Natural killer cell (primary cell): ENCODE measurements at places on chromosomes 12 and 14. TPM values are rescaled to one million over a fixed set of nuclear protein-coding genes. Genes with fewer than 3 reads are reported as not detected.
A peak's percentile ranks its signal among the peaks of the same experiment; 100 is the strongest.

- H3K36me3 ChIP-seq: no peaks in the 10 kb centered on the region
- H3K27ac ChIP-seq: no peak overlapping the region
- DNase-seq: no peak
- no peaks in the 10 kb centered on the region for H3K27me3 ChIP-seq
Observed at GRCh38 chr14:85224241-85224640, 305.7 kb upstream of the FLRT2 start.

DNA sequence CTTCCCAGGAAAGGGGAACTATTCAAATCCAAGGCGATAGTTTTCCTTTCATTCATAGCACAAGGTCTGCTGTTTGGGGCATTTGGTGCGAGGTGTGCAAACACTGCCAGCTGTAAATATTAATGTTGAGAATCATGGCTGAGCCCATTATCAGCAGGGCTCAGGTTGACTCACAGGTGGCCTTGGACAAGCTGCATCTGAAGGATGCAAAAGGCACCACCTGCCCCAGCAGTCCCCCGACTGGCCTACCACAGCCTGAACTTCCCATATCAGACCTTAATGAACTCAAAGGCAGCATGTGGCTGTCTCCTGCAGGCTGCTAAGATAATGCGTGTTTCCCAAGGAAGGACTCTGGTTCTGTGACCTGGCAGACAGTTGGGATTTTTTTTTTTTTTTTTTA, 93.3 kb upstream of the MAP1LC3B2 start:
- no peaks in the 10 kb centered on the region for H3K36me3 ChIP-seq
- no peak for DNase-seq
- no peak overlapping the region for H3K4me3 ChIP-seq
- no peaks in the 10 kb centered on the region for H3K27me3 ChIP-seq
- no peak overlapping the region for H3K27ac ChIP-seq

- H3K4me1 ChIP-seq: peaks cover 51% of the 10 kb centered on the region
- H3K36me3 ChIP-seq: no peaks in the 10 kb centered on the region
- H3K27ac ChIP-seq: no peak overlapping the region
- no peak for DNase-seq
- H3K27me3 ChIP-seq: no peaks in the 10 kb centered on the region
Observed at GRCh38 chr14:72535485-72535884, 358.4 kb downstream of the DPF3 start.

DNA sequence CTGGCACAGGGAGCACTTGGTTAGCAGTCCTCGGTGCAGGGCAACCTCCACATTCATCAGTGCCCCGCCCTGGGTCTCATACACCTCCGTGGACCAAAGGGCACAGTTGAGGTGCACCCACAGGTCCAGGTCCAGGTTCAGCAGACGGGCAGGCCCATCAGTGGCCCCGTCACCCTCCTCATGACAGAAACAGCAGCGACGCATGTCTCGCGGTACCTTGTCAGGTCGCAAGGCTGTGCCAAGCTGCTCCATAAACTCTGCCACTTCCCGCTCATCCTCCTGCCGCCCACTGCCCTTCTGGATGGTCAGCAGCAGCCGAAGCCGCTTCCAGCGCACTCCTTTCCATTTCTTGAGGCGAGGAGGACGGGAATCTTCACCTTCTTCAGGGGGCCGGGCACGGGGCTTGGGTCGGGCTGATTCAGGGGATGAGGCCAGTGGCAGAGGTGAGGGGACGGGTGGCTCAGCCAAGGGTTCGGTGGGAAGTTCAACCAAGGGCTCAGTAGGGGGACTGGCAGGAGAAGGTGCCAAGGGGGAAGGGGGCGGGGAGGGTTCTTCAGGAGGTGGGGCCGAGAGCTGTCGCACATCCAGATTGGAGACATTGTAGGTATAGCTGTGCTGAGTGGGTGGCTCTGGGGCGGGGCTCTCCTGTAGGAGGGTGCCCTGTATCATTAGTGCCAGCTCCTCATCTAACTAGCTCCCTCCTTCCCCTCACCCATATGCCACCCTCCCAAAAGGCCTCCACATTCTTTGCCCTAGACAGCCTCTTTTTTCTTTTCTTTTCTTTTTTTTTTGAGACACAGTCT, 8.3 kb upstream of the PRKAG1 start:
- DNase-seq: no peak
- H3K4me1 ChIP-seq: no peaks in the 10 kb centered on the region
- peaks cover 71% of the 10 kb centered on the region for H3K36me3 ChIP-seq
- no peak overlapping the region for H3K27ac ChIP-seq

DNA sequence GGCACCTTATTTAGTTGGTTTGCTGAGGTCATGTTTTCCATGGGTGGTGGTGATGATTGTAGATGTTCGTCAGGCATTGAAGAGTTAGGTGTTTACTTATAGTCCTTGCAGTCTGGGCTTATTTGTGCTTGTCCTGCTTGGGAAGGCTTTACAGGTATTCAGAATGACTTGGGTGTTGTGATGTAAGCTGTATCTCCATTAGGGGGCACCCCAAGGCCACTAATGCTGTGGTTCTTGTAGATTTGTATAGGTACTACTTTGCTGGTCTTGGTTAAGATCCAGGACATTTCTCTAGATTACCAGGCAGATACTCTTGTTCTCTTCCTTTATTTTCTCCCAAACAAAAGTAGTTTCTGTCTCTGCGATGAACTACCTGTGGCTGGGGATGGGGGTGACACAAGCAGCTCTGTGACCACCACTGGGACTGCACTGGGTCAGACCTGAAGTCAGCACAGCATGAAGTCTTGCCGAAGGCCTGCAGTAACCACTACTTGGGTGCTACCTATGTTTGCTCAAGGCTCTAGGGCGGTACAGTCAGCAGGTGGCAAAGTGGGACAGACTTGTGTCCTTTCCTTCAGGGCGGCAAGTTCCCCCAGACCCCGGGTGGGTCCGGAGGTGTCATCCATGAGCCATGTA, 35.8 kb upstream of the FBXO33 start:
- H3K36me3 ChIP-seq: no peaks in the 10 kb centered on the region
- no peaks in the 10 kb centered on the region for H3K27me3 ChIP-seq
- H3K4me3 ChIP-seq: no peak overlapping the region

DNA sequence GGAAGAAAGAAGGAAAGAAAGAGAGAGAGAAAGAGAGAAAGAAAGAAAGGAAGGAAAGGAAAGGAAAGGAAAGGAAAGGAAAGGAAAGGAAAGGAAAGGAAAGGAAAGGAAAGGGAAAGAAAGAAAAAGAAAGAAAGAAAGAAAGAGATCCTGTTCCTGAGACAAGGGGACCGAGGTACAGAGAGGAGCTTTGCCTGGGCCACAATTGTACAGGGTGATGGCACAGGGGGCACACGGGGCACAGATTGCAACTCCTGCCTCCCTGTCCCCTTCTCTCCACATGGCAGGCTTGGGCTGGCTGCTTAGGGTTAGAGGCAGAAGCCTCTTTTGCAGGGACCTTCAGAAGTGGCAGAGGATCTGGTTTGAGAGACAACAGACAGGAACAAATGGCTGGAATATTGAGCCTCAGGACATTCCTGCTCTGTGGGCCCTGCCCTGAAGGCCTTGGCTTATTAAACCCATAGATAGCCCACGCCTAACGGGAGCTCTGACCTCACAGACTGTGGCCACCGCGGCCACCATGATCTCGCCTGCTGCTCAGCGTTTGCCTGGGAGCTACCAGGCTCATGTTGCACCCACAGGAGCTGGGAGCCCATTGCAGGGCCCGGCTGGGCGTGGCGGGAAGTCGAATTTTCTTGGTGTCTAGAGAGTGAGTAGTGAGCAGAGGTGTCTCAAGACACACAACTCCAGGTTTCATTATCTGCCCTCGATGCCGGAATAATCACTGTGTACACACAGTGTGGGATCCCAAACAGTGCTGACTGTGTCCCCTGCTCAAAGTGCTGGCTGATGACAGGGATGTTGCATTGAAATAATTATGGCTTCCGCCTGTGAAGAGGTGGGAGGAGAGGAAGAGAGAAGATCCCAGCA, 147.9 kb upstream of the NCOR2 start:
- DNase-seq: no peak
- no peaks in the 10 kb centered on the region for H3K36me3 ChIP-seq
- no peaks in the 10 kb centered on the region for H3K27me3 ChIP-seq
- H3K4me3 ChIP-seq: no peak overlapping the region

DNA sequence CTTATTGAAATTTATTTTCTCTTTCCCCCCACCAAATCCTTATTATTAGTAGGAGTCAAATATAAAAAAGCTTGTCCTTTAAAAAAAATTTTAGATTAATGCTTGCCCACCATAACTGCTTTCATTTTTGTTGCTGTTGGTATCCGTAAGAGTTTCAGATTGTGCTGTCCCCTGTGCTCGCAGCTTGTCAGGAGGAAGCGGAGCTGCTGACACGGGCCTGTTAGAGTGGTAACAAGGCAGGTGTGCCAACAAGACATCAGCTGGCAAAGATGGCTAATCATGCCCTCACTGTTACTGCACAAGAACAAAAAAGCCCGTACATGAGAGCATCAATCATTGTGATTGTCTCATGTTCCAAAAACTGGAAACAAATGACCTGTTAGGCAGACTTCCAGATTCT, 148.4 kb downstream of the ALG10B start:
- H3K27ac ChIP-seq: no peak overlapping the region
- no peaks in the 10 kb centered on the region for H3K4me1 ChIP-seq
- no peaks in the 10 kb centered on the region for H3K27me3 ChIP-seq

- DNase-seq: no peak
- H3K27me3 ChIP-seq: no peaks in the 10 kb centered on the region
- H3K4me3 ChIP-seq: no peak overlapping the region
- H3K4me1 ChIP-seq: peaks cover 33% of the 10 kb centered on the region
- H3K27ac ChIP-seq: no peak overlapping the region
Observed at GRCh38 chr14:89206389-89207031, 210.5 kb downstream of the FOXN3 start.

GRCh38 chr14:76923431-76924370, 97.5 kb downstream of the LRRC74A start:
- no peaks in the 10 kb centered on the region for H3K36me3 ChIP-seq
- no peak overlapping the region for H3K4me3 ChIP-seq
- DNase-seq: no peak
- peaks cover 53% of the 10 kb centered on the region for H3K4me1 ChIP-seq
- H3K27ac ChIP-seq: no peak overlapping the region
- no peaks in the 10 kb centered on the region for H3K27me3 ChIP-seq

DNA sequence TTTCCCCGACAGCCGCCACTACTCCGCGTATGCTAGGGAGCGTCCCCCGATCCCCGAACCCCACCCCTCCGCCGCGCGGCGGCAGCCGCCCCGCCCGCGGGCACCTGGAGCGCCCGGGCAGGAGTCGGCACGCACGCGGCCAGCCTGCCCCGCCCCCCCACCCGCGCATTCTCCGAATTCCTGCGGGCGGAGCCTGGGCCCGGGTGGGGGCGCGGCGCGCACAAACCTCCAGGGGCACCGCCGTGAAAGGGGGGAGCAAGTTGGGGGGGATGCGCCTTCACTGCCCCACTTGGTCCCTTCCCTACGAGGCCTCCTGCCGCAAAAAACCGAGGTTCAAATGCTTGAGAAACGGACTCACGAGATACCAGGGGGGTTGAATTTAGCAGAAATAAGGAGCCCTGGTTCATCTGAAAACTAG, 1.7 kb downstream of the AJUBA start:
- no peaks in the 10 kb centered on the region for H3K36me3 ChIP-seq
- peaks cover 16% of the 10 kb centered on the region for H3K27me3 ChIP-seq
- H3K27ac ChIP-seq: no peak overlapping the region
- H3K4me3 ChIP-seq: peak overlapping the region; percentile 6

DNA sequence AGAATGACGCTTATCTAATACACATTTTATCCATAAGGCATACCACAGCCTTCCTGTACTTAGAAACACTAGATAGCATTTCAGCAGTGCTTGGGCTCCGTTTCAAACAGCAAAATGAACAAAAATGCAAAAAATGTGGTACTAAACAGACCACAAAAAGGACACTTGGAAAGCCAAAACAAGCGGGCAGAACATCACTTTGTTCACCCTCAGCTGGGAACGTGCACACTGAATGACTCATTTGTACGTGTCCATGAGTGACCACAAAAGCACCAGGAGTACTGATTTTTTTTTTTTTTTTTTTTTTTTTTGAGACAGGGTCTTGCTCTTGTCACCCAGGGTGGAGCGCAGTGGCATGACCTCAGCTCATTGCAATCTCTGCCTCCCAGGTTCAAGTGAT, 8.9 kb upstream of the FOXN3 start:
- no peaks in the 10 kb centered on the region for H3K27me3 ChIP-seq
- no peak overlapping the region for H3K4me3 ChIP-seq
- H3K36me3 ChIP-seq: no peaks in the 10 kb centered on the region
- H3K27ac ChIP-seq: peak overlapping the region; percentile 8
- no peak for DNase-seq

DNA sequence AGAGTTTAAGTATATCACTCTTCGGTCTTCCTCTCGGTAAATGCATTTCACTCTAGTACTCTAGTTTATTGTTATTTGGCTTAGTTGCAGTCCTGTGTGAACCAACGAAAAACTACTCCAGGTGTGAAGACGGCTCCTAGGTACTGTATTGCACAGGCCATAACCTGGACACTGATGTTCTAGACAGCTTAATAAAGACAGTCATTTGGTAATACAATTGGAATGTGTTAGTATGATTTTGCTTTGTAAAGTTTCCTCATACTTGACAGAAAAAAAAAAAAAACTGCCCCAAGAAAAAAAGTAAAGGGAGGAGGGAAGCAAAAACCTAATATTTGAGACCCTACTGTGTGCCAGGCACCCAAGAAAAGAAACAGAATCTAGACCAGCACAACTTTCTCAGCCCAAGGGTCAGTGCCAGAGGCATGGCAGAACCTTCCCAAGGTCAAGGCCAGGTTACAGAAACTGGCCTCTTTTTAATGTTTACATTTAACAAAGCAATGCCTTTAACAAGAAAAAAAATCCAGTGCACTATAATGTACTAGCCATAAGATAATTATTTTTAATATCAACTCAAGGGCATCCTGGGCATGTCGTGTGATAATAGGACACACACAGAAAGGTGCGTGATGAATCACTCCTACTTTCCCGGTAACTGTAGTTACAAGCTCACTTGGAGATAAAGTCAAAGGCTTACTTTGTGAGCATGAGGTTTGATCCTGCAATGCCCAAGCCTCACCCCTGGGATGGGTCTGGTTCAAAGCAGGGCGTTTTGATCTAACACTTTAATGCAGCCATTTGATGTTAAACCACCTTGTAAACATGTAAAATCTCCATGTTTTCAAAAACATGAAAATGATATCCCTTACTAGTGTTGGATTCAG, 110.6 kb downstream of the BMP4 start:
- H3K4me3 ChIP-seq: no peak overlapping the region
- no peak overlapping the region for H3K27ac ChIP-seq
- DNase-seq: no peak
- H3K27me3 ChIP-seq: no peaks in the 10 kb centered on the region
- H3K4me1 ChIP-seq: no peaks in the 10 kb centered on the region
- H3K36me3 ChIP-seq: no peaks in the 10 kb centered on the region

DNA sequence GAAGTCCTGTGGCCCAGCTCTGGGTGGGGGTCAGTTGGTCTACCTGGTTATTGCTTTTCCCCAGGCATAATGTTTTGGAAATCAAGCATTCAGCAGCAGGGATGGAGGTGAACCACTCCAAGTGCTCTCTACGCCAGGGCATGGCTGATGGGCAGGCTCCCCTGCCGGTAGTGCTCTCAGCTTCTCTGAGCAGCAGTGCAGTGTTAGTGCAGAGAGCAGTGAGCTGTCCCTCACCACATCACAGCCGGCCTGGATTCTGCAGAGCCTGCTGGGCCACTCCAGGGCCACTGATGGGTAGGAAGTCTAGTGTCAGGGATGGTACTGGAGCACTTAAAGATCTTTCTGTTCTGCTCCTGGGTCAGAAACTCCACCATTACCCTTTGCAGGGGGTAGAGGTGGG, 151.1 kb downstream of the CALM1 start:
- DNase-seq: no peak
- H3K4me3 ChIP-seq: no peak overlapping the region
- H3K4me1 ChIP-seq: no peaks in the 10 kb centered on the region
- H3K36me3 ChIP-seq: no peaks in the 10 kb centered on the region
- no peak overlapping the region for H3K27ac ChIP-seq
- H3K27me3 ChIP-seq: no peaks in the 10 kb centered on the region

The RILPL2 gene
- total RNA-seq: 3.6 TPM

The TOMM20L gene
- total RNA-seq: not detected

The ISCA2 gene
- total RNA-seq: 15.3 TPM

The SELPLG gene
- 201 TPM for total RNA-seq
